ENCODE measurements at places on chromosomes 4 and X. TPM values are rescaled to one million over a fixed set of nuclear protein-coding genes. Genes with fewer than 3 reads are reported as not detected.
A peak's percentile ranks its signal among the peaks of the same experiment; 100 is the strongest.

The MCF2 gene
- total RNA-seq: 0.27 TPM

The VEGFD gene
- not detected for total RNA-seq

The PLAC1 gene
- not detected for total RNA-seq

The CLCN5 gene
- total RNA-seq: 1.3 TPM

The EXOC1L gene
- not detected for total RNA-seq

The RTL5 gene
- 1.1 TPM for total RNA-seq

The SLC10A6 gene
- not detected for total RNA-seq

The CD38 gene
- total RNA-seq: 6.4 TPM

The GC gene
- total RNA-seq: not detected

- no peaks in the 10 kb centered on the region for H3K36me3 ChIP-seq
- no peak overlapping the region for H3K4me3 ChIP-seq
- DNase-seq: no peak
- H3K27ac ChIP-seq: no peak overlapping the region
- no peaks in the 10 kb centered on the region for H3K27me3 ChIP-seq
These were observed 5.6 kb downstream of the ETDA start for GRCh38 chrX:135257469-135257868.

DNA sequence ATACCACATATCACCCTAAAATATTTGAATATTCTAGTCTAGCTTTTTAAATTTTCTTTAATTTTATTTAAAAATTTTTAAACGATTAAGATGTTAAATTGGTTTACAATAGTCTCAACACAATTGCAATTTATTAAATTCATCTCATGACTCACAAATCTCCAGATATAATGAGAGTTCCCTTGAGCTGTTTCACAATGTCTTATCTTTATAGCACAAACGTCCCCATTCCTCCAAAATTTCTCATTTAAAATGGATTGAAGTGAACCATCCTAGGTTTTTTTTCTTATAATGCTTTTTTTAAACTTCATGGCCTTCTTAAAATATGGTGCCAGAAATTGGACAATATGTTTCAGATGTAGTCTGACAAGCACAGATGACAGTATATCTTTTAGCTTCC, 204.4 kb downstream of the GABRB1 start:
- DNase-seq: no peak
- no peaks in the 10 kb centered on the region for H3K4me1 ChIP-seq
- H3K27me3 ChIP-seq: no peaks in the 10 kb centered on the region
- H3K27ac ChIP-seq: no peak overlapping the region
- no peak overlapping the region for H3K4me3 ChIP-seq

DNA sequence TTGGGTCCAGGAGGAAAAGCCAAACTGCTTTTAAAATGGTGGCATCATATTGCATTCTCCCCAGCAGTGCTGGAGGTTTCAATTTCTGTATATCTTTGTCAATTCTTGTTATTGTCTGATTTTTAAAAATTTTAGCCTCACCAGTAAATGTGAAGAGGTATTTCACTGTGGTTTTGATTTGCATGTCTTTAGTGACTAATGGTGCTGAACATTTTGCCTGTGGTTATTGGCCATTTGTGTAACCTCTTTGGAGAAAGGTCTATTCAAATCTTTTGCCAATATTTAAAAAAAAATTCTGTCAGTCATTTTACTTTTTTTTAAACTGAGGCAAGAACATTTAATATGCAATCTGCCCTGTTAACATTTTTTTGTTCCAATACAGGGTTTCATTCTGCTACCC, 322.1 kb downstream of the TLL1 start:
- no peaks in the 10 kb centered on the region for H3K4me1 ChIP-seq
- no peak for DNase-seq
- no peaks in the 10 kb centered on the region for H3K27me3 ChIP-seq
- no peak overlapping the region for H3K4me3 ChIP-seq
- no peaks in the 10 kb centered on the region for H3K36me3 ChIP-seq
- no peak overlapping the region for H3K27ac ChIP-seq

GRCh38 chr4:155548173-155548572, 118.5 kb upstream of the GUCY1A1 start:
- no peaks in the 10 kb centered on the region for H3K27me3 ChIP-seq
- no peaks in the 10 kb centered on the region for H3K36me3 ChIP-seq
- H3K4me1 ChIP-seq: no peaks in the 10 kb centered on the region
- H3K27ac ChIP-seq: no peak overlapping the region
- no peak overlapping the region for H3K4me3 ChIP-seq

DNA sequence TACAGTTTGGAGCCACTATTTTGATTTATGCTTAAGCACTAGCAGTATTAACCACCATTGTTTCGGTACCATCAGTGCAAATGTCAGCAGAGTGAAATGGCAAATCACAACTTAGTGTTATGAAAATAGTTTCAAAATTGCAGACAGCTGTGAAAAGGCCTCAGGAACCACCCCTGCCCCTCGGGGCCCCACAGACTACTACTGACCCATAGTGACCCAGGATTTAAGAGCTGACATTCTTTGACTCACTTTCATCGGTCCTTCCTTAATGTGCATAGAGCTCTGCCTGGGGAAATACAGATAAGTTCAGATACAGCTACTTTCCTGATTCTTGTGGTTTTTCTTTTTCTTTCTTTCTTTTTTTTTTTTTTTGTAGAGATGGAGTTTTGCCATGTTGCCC, 3.3 kb upstream of the BBS7 start:
- no peaks in the 10 kb centered on the region for H3K36me3 ChIP-seq
- H3K27me3 ChIP-seq: peaks cover 15% of the 10 kb centered on the region
- H3K4me3 ChIP-seq: no peak overlapping the region
- no peak overlapping the region for H3K27ac ChIP-seq

GRCh38 chr4:7657545-7658297, 223.0 kb upstream of the PSAPL1 start:
- H3K4me3 ChIP-seq: no peak overlapping the region
- no peak for DNase-seq
- no peaks in the 10 kb centered on the region for H3K27me3 ChIP-seq
- H3K27ac ChIP-seq: no peak overlapping the region
- no peaks in the 10 kb centered on the region for H3K36me3 ChIP-seq

DNA sequence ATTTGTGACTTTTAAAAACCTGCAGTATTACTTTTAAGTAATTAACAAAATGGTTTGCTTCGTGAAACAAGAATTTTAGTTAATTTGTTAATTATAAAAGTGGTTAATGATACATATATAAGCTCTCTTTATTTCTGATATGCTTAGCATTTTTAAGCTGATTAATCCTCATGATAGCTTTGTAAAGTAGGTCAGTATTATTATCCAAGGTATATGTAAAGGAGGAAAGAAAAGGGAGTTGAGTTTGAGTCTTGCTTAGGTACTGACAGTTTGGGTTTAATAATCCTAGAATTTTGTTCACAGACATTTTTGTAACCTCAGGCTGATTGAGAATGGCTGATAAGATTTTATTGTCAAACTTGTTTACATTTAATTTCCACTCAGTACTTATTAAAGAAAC, 21.8 kb downstream of the HERC3 start:
- peaks cover 55% of the 10 kb centered on the region for H3K4me1 ChIP-seq
- peak overlapping the region; percentile 86 for H3K4me3 ChIP-seq
- DNase-seq: no peak
- H3K36me3 ChIP-seq: peaks cover 3% of the 10 kb centered on the region

DNA sequence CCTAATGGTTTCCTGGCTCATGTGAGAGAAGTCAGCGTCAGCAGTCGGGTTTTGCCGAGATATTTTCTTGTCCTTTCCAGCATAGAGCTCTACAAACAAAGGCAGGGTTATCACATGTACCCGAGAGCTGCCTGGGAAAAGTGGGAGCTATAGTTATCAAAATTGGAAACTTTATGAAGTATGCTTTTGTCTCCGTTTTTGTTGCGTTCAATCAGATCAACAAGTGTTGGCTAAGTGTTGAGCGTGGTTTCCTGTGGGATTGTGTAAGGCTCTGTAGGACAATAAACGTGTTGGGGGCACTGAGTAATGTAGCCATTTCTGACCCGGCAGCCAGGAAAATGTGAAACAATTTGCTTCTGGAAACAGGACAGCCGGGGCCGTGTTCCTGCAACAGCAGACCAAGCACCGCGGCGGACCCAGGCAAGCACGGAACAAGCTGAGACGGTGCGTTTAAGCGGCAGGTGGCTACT, at the start of gene BMX:
BMX (plus strand) TSS at position 311 of the 470 bp plus-strand sequence. CDS start 7,547 bp downstream, outside the sequence.
- H3K4me1 ChIP-seq: no peaks in the 10 kb centered on the region
- no peak within 1 kb of the TSS for H3K27ac ChIP-seq
- peaks cover 3% of the 10 kb centered on the region for H3K27me3 ChIP-seq
- DNase-seq: no peak
- no peaks in the 10 kb centered on the region for H3K36me3 ChIP-seq
- H3K4me3 ChIP-seq: no peak within 1 kb of the TSS

DNA sequence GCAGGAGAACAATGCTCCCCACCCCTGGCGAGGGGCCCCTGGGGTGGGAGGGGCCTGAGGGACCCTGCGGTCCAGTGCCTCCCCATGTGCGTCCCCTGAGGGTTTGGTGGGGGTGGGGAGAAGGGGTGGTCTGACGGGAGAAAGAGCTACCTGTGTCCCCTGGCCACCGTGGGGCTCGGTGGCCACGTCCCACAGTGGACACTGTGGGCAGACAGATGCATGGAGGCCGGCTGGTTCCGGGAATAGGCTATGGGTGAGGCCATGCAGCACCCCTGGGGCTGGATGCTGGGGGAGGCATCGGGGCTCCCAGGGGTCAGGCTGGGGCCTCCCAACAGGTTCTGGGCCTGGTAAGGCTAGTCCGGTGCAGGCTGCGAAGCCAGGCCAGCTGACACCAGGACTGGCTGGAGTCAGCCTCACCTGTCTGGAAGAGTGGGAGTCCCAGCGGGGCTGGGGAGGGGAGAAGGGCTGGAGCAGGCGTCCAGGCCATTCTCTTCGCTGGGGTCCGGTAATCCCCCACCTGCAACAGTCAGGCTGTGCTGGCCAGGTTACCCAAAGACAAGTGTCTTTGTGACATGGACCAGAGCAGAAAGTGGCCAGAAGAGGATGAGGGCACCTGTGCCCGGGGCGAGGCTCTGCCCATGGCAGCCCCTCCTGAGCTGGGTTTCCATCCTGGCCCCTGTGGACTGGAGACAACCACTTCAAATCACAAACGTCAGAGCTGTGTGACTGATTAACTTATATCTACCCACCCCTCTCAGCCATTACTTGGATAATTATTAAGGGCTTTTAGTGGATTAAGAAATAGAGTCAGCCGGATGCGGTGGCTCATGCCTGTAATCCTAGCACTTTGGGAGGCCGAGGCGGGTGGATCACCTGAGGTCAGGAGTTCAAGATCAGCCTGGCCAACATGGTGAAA, 1.4 kb upstream of the FAM53A start:
- no peak for DNase-seq
- H3K27ac ChIP-seq: no peak overlapping the region
- no peaks in the 10 kb centered on the region for H3K36me3 ChIP-seq
- H3K4me3 ChIP-seq: no peak overlapping the region
- no peaks in the 10 kb centered on the region for H3K27me3 ChIP-seq

GRCh38 chr4:56468097-56468422, 643 bp downstream of the SRP72 start:
- peak overlapping the region; percentile 100 for H3K4me3 ChIP-seq
- peaks cover 24% of the 10 kb centered on the region for H3K36me3 ChIP-seq
- DNase-seq: peak; percentile 21
- H3K27ac ChIP-seq: peak overlapping the region; percentile 87
- H3K27me3 ChIP-seq: no peaks in the 10 kb centered on the region

GRCh38 chr4:1795299-1796195, 2.5 kb downstream of the FGFR3 start:
- DNase-seq: no peak
- H3K27ac ChIP-seq: no peak overlapping the region
- peaks cover 24% of the 10 kb centered on the region for H3K4me1 ChIP-seq
- H3K27me3 ChIP-seq: peaks cover 7% of the 10 kb centered on the region
- no peak overlapping the region for H3K4me3 ChIP-seq

- H3K4me3 ChIP-seq: no peak overlapping the region
- no peak for DNase-seq
- H3K4me1 ChIP-seq: no peaks in the 10 kb centered on the region
- H3K36me3 ChIP-seq: no peaks in the 10 kb centered on the region
These were observed 148.4 kb upstream of the GPC4 start for GRCh38 chrX:133563705-133564104.

DNA sequence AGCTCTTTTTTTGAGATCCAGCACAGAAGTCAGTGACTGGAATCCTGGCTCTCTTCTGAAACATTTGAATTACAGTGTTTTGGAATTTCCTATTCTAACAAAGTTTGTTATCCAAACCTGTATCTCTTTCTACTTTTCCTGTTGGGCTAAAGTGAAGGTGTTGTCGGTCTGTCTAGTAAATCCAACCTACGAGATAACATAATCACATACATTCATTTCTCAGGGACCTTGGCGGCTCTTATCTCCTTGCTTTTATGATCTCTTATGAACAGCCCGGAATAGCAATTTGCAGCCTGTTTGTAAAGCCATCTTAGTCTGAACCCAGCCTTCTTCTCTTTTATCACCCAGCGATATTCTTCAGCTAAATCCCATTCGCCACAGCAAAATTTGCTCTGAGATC, 14.5 kb downstream of the PPARGC1A start:
- no peaks in the 10 kb centered on the region for H3K4me1 ChIP-seq
- no peak for DNase-seq
- no peaks in the 10 kb centered on the region for H3K27me3 ChIP-seq
- no peak overlapping the region for H3K4me3 ChIP-seq

DNA sequence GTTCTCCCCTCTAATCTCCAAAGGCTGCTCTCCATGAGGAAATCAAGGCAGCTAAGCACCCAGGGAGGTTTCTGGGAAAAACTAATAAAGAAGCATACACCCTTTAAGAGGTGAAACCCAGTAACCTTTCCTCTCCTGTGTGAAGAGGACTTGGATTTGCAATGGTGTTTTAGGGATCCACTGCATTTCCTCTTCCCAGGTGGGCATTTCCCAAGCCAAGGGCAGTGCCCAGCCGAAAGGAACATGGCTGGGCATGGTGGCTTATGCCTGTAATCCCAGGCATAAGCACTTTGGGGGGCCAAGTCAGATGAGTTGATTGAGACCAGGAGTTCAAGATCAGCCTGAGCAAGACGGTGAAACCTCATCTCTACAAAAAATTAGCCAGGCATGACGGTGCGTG, 5.4 kb upstream of the ZNF185 start:
- H3K4me1 ChIP-seq: no peaks in the 10 kb centered on the region
- DNase-seq: no peak
- no peak overlapping the region for H3K4me3 ChIP-seq

GRCh38 chrX:25544641-25545040, 528.9 kb upstream of the ARX start:
- no peak for DNase-seq
- no peak overlapping the region for H3K4me3 ChIP-seq
- no peaks in the 10 kb centered on the region for H3K4me1 ChIP-seq
- no peak overlapping the region for H3K27ac ChIP-seq
- H3K36me3 ChIP-seq: no peaks in the 10 kb centered on the region

DNA sequence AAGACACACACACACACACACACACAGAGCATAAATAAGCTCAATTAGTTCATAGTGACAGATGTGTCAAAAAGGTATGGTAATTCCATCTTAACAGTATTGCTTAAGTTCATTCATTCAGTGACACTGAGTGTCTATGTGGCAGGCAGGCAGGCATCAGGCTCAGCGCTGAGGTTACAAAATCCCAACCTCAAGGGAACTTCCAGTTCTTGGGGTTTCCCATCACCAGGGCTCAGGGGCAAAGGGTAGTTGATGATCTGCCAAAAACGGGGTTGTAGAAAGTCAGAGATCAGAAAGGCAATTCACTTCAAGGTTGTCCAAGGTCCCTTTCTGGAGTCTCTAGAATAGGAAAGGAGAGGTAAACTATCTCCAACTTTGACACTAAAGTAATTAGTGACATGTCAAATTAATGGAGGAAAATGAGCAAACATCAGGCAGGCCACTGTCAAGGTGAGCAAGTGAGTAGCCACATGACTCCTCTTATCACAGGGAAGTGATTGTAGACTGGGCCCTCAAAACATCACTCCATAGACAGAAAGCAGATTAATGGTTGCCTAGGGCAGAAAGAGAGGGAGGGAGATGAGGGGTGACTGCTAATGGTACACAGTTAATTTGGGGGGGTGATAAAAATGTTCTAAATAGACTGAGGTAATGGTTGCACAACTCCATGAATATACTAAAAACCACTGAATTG, 41.8 kb downstream of the GPC4 start:
- no peak overlapping the region for H3K4me3 ChIP-seq
- no peaks in the 10 kb centered on the region for H3K36me3 ChIP-seq
- no peaks in the 10 kb centered on the region for H3K27me3 ChIP-seq
- DNase-seq: no peak
